Nephron progenitor cell (in vitro differentiated cells): ENCODE measurements at places on chromosomes 5 and 9.

DNA sequence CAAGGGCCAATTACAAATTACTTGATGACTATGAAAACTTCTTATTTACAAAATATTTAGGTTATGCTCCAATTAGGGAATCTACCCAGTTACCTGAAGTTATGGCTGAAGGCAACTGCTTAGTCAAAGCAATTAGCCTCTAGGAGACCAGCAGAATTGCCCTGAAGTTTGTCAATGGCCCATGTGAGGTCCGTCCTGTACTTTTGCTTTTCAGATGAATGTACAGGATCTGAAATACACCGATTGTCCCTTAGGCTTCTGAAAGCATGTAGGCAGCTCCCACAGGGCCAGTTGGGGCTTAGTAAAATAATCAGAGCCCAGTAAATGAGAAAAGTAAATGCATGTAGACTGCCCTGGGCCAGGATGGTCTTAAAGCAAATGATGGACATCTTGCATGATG is 93.3 kb downstream of the DAPK1 start:
- H3K4me1 ChIP-seq = peaks cover 67% of the 10 kb centered on the region
- no peak for DNase-seq
- peaks cover 2% of the 10 kb centered on the region for H3K27me3 ChIP-seq
- no peaks in the 10 kb centered on the region for H3K36me3 ChIP-seq
- H3K27ac ChIP-seq = no peak overlapping the region

DNA sequence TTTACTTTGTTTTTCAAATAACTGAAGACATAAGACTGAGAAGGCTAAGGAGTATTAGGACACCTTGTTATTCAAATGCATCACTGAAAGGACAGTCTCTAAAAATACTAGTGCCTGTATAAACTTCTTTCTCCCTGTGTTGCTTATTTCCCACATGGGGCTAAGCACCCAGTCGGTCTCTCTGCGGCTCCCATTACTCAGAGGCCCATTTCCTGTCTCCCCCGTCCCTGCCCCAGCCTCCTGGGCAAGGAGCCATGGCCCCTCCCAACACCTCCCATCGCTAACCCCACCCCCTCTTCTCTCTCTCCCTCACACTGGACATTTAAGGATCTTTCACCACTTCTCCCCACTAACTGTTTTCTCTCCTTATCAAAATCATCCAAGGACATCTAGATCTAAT is 81.9 kb downstream of the EBF1 start:
- H3K36me3 ChIP-seq = no peaks in the 10 kb centered on the region
- no peak for DNase-seq
- no peaks in the 10 kb centered on the region for H3K27me3 ChIP-seq
- no peak overlapping the region for H3K27ac ChIP-seq

GRCh38 chr5:10681731-10682679 is 79.0 kb downstream of the DAP start:
- peaks cover 70% of the 10 kb centered on the region for H3K36me3 ChIP-seq
- H3K27me3 ChIP-seq = peaks cover 3% of the 10 kb centered on the region
- no peak overlapping the region for H3K4me3 ChIP-seq
- no peaks in the 10 kb centered on the region for H3K4me1 ChIP-seq
- DNase-seq = no peak

- no peaks in the 10 kb centered on the region for H3K36me3 ChIP-seq
- H3K4me3 ChIP-seq = no peak overlapping the region
- DNase-seq = no peak
- H3K27ac ChIP-seq = no peak overlapping the region
Measured at GRCh38 chr5:128913551-128913950, 51.7 kb upstream of the SLC27A6 start.

- peaks cover 71% of the 10 kb centered on the region for H3K36me3 ChIP-seq
- no peaks in the 10 kb centered on the region for H3K4me1 ChIP-seq
- peak overlapping the region; percentile 40 for H3K27ac ChIP-seq
- H3K27me3 ChIP-seq = no peaks in the 10 kb centered on the region
Measured at GRCh38 chr5:32109236-32109635, 64.9 kb downstream of the GOLPH3 start.

DNA sequence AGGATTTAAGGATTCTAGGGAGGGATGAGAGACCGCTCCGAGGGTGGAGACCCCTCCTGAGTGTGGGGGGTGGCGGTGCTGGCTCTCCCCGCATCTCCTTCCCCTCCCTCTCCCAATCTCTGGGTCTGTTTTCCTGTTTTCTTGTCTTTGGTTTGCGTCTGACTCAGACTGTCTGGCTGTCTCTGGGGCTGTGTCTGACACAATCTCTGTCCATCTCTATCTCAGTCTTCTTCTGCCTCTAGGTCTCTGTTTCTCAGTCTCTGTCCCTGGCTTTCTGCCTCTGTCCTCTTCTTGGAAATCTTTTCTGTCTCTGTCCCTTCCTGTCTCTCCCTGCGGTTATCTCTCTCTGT is 196 bp upstream of the GRM6 start:
- peaks cover 3% of the 10 kb centered on the region for H3K4me1 ChIP-seq
- H3K27ac ChIP-seq = no peak overlapping the region
- no peak for DNase-seq

DNA sequence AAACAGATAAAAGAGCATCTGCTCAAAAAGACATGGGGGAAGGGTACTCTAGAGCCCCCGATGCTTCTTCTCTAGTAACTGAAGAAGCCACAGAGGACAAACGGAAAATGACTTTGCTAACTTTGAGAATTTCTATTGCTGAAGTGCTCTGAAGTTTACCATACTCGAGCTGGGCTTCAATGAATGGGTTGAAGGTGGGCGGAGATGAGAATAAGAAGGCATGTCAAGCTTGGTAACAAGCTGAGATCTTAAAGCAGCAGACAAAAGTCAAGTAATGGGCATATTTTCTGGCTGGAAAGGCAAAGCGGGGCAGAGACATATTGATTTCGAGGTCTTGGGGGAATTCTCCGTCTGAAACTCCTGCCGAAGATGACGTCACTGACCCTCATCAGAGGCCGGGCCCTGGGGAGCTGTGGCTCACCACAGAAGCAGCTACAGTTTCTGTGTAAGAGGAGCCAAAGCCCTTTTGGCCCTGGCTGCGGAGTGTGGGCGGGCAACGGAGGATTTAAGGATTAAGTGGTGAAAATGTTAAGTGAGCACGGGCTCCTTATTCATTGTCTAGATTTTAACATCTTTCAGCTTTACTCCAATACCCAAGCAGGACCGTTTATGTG is 115.8 kb upstream of the SLIT3 start:
- peaks cover 3% of the 10 kb centered on the region for H3K27me3 ChIP-seq
- peak overlapping the region; percentile 32 for H3K4me3 ChIP-seq
- no peaks in the 10 kb centered on the region for H3K36me3 ChIP-seq
- peak overlapping the region; percentile 33 for H3K27ac ChIP-seq

DNA sequence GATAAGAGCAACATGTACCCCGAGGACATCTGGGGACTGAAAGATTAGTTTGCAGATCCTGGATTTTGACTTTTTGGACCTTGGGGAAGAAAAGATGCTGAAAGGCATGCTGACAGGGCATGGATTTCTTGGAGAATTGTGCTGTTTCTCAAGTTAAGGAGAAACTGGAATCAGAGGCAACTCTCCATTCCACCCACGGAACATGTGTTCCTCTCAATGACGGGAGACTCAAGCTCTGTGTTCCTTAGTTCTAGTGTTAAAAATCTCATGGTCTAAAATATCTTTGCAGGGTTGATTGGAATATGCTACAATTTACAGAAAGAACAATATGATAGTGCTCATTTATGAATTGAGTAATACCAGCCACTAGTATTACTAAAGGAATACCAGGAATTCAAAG is 34.4 kb upstream of the CDH12 start:
- no peaks in the 10 kb centered on the region for H3K27me3 ChIP-seq
- H3K4me1 ChIP-seq = no peaks in the 10 kb centered on the region
- no peak for DNase-seq
- H3K36me3 ChIP-seq = no peaks in the 10 kb centered on the region
- no peak overlapping the region for H3K27ac ChIP-seq

DNA sequence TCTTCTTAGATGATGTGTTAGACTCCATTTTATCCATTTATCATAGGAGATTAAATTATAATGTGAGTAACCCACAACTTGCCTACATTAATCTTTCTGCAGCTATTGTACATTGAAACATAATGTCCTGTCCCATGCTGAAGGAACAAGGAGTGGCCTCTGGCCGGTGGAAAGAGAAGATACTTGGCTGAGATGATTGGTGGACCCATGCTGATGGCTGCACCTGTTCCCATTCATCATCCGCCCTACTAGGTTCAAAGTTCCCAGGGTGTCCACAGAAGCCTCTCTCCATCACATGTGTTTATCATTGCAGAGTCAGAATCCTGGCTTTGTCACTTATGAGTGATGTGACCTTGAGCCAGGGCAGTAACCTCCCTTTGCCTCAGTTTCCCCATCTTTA is 24.7 kb downstream of the FBXL7 start:
- H3K27ac ChIP-seq = no peak overlapping the region
- H3K4me3 ChIP-seq = no peak overlapping the region
- no peaks in the 10 kb centered on the region for H3K27me3 ChIP-seq

GRCh38 chr5:90956511-90957097 is 398.0 kb downstream of the ADGRV1 start:
- DNase-seq = no peak
- H3K27me3 ChIP-seq = no peaks in the 10 kb centered on the region
- peaks cover 21% of the 10 kb centered on the region for H3K36me3 ChIP-seq
- H3K4me3 ChIP-seq = no peak overlapping the region

GRCh38 chr5:82396871-82397514 is 118.8 kb upstream of the RPS23 start:
- peaks cover 8% of the 10 kb centered on the region for H3K27me3 ChIP-seq
- DNase-seq = no peak
- H3K4me1 ChIP-seq = no peaks in the 10 kb centered on the region
- H3K27ac ChIP-seq = no peak overlapping the region
- no peak overlapping the region for H3K4me3 ChIP-seq

DNA sequence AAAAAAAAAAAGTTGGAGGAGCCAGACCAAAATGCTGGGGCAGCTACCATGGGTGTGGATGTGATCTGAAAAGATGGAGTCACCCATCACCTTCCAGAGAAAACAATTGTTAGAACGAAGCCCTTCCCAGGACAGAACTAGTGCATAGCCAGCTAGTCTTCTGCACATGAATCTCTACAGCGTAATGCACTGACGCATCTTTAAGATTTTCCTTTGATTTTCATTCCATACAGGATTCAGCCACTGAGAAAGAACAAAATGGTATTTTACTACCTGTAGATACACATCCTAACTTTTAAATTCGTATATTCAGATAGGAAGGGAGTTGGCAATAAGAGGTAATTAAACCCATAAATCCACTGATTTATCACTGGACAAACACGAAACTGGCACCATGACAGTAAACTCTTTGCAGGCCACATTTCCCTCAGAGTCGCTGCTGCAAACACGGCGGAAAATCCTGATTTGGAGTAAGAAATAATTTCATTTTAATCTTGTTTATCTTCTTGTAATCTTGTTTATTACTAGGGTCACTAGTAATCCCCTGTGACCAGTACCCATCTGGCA is 206.6 kb downstream of the SPOCK1 start:
- no peaks in the 10 kb centered on the region for H3K36me3 ChIP-seq
- peaks cover 42% of the 10 kb centered on the region for H3K4me1 ChIP-seq
- H3K4me3 ChIP-seq = no peak overlapping the region

- H3K4me3 ChIP-seq = no peak overlapping the region
- no peak overlapping the region for H3K27ac ChIP-seq
- H3K36me3 ChIP-seq = no peaks in the 10 kb centered on the region
- H3K27me3 ChIP-seq = peaks cover 40% of the 10 kb centered on the region
- DNase-seq = no peak
Measured at GRCh38 chr9:21788752-21789151, 13.7 kb upstream of the MTAP start.

- peaks cover 3% of the 10 kb centered on the region for H3K27me3 ChIP-seq
- peaks cover 34% of the 10 kb centered on the region for H3K4me1 ChIP-seq
- no peak overlapping the region for H3K4me3 ChIP-seq
- DNase-seq = no peak
- no peaks in the 10 kb centered on the region for H3K36me3 ChIP-seq
Measured at GRCh38 chr9:90099262-90099963, 494.6 kb downstream of the GADD45G start.

- DNase-seq = no peak
- H3K36me3 ChIP-seq = no peaks in the 10 kb centered on the region
- no peaks in the 10 kb centered on the region for H3K27me3 ChIP-seq
- peaks cover 6% of the 10 kb centered on the region for H3K4me1 ChIP-seq
- no peak overlapping the region for H3K4me3 ChIP-seq
- no peak overlapping the region for H3K27ac ChIP-seq
Measured at GRCh38 chr5:88503406-88503805, 234.8 kb upstream of the TMEM161B start.

GRCh38 chr5:156758011-156758791 is 91.9 kb upstream of the PPP1R2B start:
- H3K4me1 ChIP-seq = no peaks in the 10 kb centered on the region
- H3K27me3 ChIP-seq = no peaks in the 10 kb centered on the region
- H3K4me3 ChIP-seq = no peak overlapping the region
- H3K27ac ChIP-seq = no peak overlapping the region
- H3K36me3 ChIP-seq = no peaks in the 10 kb centered on the region
- DNase-seq = no peak
